Stimulated activated naive CD4-positive, alpha-beta T cell (primary cell): ENCODE measurements at places on chromosomes 1 and 21.

DNA sequence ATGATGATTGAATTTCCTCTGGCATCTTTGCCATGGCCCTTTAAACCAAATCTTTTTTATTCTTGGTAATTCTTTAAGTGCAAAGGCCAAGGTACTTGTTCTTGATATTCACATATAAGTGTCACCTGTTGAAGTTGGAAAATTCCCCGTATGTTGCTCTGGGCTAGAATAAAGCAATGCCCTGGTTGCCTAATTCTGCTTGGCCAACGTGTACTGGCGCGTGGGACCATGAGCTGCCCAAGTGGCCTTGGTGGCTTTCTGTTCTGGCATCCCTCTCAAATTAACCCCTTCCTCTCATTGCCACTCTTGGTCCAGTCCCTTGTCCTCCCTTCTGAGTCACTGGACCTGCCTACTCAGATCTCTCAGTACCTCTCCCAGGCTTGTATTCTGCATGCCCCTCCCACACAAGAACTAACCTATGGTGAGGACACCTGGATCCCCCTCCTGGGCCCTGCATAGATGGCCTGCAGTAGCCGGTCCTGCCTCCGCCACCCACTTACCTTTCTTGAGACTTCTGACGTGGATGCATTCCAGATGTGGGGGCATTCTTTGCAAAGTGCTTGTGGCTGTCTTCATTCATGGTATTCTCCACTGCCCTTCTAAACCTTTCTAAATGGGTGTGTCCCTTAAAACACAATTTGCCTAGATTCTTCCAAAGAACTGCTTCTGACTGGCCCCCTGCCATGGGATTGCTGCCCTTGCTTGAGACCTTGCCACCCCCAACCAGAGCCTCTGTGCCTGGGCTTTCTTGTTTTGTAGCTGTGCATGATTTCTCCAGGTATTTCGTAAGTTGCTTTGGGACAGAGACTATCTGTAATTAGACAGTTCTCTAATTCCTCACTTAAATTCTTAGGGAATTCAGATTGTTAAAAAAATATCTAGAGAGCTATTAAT lies 152.4 kb downstream of the GALNT2 start:
- DNase-seq: no peak

DNA sequence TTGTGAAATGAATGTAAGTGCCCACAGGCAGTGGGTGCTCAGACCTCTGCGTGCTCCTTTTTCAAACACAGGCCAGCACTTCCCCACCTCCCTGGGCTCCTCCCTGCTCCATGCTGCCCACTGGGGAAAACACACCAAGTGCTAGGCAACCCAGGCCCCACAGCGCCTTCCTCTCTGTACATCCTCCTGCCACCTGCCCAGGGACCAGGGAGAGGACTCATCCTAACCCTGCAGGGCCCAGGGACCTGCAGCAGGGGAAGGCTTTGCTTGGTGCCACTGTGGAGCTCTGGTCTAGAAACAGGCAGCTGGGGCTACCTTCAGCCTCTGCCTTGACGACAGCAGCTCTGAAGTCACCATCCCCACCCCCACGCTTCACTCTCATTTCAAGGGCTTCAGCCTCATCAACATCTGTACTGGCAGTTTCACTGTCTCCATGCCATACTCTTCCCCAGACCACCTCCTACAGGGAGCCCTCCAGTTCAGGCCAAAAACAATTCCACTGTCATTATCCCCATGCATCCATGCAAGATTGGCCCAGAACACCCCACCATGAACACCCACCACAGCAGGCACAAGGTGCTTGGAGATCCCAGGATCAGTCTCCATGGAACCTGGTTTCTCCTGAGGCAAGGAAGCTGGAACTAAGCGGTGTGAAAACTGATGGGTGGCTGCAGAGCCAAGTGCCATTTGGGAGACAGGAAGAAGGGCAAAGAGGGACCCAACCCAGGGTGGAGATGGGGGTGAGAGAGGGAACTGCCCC lies 1.1 kb downstream of the IGSF8 start:
- no peak for DNase-seq

- DNase-seq: peak; percentile 3
Measured at GRCh38 chr1:244576259-244576892, 76.5 kb upstream of the DESI2 start.

GRCh38 chr1:99638853-99639252 lies 7.1 kb upstream of the PALMD start:
- no peak for DNase-seq

DNA sequence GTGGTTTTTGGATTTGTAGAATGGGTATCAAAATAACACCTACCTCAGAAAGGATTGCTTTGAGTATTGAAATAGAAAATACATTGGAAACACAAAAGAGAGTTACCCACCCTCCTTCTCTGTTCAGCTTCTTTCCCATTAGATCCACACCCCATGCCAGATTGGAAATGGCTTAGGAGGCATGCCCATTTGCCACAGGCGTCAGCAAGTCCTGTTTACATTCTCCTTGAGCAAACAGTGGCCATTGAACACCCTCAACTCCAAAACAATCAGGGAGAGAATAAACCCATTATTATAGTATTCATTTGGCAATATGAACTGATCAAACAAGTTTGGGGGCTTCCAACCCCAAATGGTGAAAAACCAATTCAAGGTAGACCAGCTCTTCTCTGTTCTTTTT lies 2.4 kb downstream of the ELAPOR1 start:
- no peak for DNase-seq

DNA sequence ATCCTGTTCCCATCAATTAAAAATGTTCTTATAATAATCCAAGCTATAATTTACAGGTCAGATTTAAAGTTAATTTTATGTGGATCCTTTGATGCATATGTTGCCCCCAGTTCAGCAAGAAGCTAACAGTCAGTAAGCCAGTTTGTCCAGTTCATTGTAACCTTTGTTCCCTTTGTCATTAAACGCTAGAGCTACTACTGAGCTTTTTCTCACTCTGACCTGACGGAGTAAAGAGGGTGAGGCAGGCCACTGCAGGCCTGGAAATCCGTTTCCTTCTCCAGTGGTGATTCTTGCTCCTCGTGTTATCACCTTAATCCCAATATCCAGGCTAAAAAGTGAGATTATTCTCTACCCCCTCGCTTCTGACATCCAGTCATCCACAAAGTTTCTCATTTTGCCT lies 10.2 kb downstream of the YBX1 start:
- DNase-seq: no peak

GRCh38 chr1:247407180-247407616 lies 8.8 kb upstream of the NLRP3 start:
- peak; percentile 21 for DNase-seq

DNA sequence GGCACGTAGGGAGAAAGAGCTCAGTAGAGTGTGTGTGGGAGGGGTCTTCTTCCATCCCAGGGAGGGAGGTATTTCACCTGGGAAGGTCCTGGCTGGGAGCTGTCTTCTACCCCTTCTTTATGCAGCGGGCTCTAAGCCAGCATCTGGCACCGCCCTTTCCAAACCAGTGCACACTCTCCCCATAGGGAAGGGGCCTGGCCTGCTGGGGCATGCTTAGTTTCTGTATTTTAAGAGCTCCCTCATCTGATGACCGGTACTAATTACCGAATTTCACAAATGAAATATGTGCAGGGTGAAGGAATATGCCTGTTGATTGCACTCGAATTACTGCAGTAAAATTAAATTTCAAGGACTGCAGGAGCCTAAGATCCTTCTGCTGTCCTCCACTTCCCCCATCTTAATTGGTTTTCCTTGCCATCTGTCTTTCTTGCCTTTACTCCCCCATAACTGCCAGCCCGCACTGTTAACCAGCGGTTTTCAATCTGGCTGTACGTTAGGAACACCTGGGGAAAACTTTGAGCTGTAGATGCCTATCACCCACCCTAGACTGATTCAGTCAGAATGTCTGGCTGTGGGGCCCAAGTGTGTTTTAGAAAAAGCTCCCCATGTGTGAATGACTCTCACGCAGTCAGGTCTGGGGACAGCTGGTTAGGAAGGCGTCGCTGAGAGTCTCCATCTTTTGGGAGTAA lies 20.1 kb downstream of the GALNT2 start:
- no peak for DNase-seq

DNA sequence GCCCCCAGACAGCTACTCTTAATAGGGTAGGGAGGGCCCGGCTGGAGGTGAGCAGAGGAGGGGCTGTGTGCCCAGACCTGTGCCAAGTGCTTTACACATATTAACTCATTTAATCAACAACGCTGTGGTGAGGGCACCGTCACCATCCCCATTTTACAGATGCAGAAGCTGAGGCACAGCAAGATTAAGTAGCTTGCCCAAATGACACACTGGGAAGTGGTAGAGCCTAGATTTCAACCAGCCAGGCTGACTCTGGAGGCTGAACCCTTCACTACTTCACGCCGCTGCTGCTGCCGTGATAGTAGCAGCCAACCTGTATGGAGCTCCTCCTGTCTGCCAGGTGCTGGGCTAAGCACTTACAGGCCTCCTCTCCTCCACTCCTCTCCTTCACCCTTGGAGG lies 127.2 kb downstream of the PTPRU start:
- DNase-seq: no peak

DNA sequence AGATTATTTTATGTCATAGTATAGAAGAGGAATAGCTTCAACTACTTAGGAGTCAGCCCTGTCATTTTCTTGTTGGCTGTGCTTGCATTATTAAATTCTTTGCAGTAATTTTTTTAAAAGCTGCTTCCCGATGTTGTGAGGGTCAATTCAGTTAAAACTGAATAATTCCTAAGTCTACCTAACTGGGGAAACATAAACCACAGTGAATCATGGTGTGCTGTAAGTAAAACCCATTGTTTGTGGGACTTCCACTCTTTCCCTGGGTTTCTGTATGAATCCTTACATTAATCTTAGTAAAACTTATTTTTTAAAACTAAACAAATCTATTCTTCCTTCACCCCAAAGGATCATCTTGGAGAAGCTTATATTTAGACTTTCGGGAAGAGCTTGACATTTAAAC lies 4.4 kb downstream of the SUCO start:
- no peak for DNase-seq

DNA sequence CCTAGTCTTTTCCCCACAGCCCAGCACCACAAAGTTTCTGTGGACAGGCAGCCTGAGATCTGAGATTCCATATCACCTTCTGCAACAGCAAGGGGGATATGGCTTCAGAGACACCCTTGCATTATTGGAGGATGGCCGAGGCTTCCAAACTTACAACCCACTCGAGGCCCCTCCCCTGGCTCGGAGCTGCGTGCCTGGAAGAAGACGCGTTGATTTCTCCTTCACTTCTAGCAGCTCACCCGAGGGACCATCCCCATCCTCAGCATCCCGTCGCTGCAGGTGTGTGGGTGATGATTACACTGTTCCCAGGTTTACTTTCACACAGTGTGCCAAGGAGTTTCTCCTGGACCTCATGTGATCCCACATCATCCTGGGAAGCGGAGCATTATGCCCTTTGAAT lies 277.9 kb downstream of the MATN1 start:
- no peak for DNase-seq

DNA sequence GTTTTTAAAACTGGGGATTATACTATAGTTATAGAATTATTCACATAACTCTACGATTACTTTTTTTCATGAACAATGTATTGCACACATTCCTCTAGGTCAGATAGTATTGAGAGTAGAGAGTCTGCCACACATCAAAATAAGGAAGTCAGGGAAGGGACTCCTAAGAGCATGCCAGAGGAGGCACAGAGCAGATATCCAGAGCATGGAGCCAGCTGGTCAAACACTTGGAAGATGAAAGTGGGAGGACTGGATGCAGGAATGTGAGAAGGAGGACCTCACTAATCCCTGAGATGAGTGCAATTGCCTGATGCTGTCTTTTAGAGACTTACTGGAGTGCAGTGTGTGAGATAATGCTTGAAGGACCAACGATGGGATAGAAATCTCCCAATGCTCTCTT lies 9.6 kb upstream of the RFX5 start:
- DNase-seq: no peak

DNA sequence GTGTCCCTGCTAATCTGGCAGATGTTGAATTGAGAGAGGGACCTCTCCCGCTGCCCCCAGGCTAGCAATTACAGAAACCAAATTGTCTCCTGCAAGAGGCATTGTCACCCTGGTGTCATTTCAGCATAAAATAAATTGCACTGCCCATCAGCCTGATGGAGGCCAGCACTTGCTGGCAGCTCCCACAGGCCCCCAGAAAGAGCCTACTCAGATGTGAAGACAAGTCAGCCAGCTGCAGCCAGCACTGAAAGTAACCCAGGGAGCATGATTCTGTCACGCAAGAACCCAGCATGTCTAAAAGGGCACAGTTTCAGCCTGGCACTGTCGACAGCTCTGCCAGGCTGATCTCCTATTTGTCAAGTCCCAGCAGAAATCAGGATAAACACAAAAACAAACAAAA lies 110.3 kb upstream of the CTTNBP2NL start:
- DNase-seq: no peak

DNA sequence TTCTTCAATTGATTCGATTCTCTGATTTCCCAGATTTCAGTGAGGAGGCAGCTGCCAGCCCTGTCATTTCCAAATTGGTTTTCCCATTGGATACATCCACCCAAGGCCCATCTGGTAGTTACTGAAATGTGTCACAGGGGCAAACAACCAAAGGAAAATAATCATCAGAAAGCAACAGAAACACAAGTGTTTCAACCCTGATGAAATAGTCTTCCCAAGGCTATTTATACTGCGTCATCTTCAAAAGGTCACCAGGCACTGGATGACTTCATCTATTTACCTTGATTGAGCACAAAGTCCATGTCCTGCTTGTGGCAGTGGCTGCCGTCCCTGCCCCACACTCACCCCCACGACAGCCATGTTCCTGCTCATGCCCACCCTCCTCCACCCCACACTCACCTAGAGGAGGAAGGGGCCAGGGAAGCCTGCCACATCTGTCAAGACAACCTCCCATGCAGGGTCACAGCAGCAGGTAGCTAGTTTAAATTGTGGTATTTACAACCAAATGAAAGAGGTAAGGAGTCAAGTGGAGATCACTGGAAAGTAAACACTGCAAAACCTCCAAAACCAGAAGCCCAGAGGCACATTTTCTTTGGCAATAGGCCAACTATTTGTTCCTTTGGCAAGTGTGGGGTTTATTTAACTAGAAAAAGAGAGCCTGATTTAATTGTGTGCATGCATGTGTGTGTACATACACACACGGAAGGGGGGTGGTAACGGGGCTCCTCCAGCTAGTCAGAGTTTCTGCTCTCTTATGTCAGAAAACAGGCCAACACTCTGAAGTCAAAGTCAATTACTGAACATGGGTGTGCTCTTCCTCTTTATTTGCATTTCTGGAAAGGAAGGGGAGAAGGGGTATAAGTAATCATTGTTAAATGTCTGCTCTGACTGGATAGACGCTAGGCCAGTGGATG lies 49.5 kb upstream of the RAB4A start:
- DNase-seq: no peak
